Activated CD4-positive, alpha-beta T cell treated with anti-CD3 and anti-CD28 coated beads for 48 hours (primary cell): ENCODE measurements at places on chromosomes 1 and 21.
A peak's percentile ranks its signal among the peaks of the same experiment; 100 is the strongest.

DNA sequence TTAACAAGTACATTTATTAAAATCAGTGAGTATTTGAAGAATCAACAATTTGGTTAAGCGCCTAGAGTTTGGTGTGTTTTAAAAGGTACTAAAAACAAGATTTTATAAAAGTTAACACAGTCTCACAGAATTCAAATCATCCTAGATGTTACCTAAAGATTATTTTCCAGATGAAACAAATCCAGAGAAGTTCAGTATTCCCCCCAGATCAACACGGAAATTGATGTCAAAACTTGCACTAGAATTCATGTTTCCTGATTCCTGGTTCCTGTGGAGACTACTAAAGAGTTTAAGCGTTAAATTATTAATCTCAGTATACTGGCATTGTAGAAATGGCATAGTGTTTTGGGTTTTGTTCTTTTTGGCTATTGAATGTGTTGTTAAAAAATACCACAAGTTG is 1.4 kb downstream of the PTBP2 start:
- no peak for DNase-seq

DNA sequence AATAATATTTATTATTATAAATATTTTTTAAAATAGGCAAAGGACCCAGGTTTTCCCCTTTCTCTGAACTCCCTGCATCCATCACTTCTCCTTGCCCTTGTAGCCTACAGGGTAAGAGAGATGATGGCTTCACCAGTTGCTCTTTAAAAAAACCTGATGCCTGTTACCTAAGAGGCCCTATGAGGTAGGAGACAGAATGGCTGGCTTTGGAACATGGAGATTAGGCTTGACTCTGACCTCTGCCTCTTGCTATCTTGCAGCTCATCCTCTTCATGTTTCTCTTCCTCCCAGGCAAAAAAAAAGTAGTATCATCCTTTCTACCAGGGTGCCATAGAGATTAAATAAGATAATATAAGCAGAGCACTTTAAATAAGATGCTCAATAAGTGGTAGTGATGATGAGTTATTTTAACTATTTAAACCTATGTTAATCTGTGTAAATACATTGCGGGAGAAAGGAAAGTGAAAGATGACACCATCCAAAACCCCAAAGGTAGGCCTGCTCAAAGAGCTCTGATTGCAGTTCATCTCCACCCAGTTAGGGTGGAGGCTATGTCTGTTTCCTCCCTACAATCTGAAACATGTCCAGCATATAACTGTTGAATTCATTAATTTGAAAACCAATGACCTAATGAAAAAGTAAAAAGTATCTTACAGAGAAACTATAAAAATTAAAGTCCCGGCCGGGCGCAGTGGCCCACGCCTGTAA is 51.8 kb downstream of the RGS2 start:
- DNase-seq, result no peak

DNA sequence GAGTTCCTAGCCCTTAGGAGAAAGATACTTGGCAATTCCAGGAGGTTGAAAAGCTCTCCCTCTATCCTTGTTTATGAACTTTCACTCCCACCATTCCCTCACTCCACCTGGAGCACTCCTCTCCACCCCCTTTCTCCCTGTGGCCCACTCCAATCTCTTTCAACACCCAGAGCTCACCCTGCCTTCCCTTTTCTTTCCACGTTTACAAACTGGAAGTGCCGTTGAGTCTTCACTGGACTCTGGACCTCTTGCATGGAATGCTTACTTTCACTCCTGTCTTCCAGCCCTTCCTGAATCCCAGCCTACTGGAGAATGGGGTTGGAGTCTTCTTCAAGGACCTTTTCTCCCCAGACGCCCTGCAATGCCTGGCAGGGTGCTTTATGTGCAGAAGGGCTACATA is 198.5 kb downstream of the RHOU start:
- no peak for DNase-seq

GRCh38 chr1:109640285-109640865 is 15.5 kb upstream of the GSTM4 start:
- DNase-seq, result peak; percentile 95

DNA sequence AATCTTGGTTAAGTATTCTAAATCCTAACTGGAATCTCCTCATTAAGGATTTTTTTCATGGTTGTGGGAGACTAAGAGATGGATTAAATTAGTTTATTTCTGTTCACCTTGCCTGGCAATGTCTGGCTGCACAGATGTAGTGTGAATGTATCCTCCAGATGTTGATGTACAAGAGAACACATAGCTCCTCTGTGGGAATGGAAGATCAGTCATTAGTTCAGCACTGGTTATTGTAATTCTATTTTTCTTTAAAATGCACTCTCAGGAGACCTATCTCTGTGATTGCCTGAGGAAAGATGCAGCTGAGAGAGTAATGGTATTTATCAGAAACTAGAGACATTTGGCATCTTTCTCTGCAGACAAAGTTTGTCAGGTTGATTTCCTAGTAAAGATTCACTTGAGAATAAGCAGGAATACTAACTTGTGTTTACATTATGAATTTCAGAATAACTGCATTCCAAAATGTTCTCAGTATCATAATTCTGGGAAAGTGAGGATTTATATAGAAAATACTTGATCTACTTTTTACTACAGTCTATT is 178.6 kb downstream of the GIPC2 start:
- no peak for DNase-seq

GRCh38 chr1:29202053-29202452 is 20.4 kb upstream of the SRSF4 start:
- no peak for DNase-seq
